Midbrain (tissue), 1 donor: ENCODE measurements at places on chromosomes 11 and 22.

DNA sequence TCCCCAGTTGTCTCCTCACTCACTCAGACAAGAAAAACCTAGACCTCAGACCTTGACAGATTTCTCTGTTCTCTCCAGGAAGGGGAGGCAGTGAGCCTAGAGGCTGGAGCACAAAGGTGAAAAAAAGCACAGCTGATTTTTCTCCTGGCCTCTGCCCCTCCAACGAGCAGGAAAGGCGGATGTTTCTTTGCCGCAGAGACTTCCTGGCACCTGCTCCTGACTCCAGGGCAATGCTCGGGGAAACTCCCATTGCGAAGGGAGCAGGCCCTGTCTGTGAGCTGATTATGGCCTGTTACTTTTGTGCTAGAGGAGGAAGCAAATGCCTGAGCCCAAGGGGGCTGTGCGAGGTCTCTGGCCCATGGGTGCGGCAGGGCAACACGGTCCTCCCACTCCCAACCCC is 25.4 kb downstream of the MS4A10 start:
- no peak for DNase-seq

GRCh38 chr11:113831314-113831713 is 44.1 kb downstream of the USP28 start:
- no peak for DNase-seq

DNA sequence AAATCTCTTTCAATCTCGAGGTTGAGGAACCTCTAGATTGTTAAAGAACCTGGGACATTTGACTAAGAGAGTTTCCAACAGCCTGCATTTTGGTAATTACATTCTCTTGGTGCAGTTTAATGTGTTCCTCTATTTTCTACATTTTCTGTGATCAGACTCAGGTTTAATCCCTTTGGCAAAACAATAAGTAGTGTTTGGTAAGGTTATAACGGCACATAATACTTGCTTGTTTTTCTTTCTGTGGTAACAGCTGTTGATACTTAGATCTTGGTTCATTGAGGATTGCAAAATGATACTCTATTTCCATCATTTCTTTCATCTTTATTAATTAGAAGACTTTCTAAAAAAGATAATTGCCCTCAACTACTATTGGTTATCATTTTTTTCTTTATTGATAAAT is 271.3 kb downstream of the SBF2 start:
- no peak for DNase-seq

- no peak for DNase-seq
Measured at GRCh38 chr11:63783925-63784592, 15.5 kb upstream of the ZFTA start.

GRCh38 chr11:62816557-62816956 is 11.3 kb upstream of the NXF1 start:
- no peak for DNase-seq

DNA sequence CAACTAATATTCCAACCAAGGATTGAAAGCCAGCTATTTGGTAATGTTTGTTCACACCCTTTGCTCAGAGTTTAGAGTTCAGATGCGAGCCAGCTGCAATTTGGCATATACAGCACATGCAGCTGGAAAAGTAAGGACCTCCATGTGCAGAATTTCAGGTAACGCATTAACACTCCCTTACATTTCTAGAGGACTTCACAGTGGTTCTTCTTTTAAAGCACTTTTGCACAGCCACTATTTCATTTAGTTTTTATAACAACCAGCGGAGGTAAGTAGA is 3.4 kb downstream of the POU2AF3 start:
- no peak for DNase-seq

- DNase-seq, result no peak
Measured at GRCh38 chr11:119359365-119360214, 13.1 kb upstream of the MFRP start.

GRCh38 chr11:113283881-113284280 is 30.5 kb upstream of the TTC12 start:
- no peak for DNase-seq

DNA sequence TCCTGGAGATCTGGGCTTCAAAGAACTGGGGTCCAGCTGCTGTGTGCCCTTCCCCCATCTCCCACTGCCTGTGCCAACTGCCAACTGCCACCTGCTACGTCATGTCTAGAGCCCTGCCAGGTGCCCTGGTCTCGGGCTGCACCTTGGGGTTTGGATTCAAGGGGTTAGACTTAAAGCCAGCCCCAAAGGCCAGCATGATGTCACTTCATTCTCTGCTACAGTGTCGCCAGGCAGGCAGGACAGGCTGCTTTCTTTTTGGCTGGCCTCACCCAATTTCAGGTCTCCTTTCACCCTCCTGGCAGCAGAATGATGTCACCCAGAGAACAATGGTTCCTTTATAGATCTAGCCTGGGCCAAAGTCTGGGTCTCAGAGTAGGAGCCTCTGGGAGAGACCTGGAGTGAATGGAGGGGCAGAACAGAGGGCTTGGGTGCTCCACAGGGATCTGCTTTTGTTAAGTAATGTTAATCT is 79.5 kb upstream of the CRYBB3 start:
- DNase-seq, result no peak

GRCh38 chr11:117717485-117718314 is 79.3 kb downstream of the DSCAML1 start:
- peak; percentile 90 for DNase-seq

DNA sequence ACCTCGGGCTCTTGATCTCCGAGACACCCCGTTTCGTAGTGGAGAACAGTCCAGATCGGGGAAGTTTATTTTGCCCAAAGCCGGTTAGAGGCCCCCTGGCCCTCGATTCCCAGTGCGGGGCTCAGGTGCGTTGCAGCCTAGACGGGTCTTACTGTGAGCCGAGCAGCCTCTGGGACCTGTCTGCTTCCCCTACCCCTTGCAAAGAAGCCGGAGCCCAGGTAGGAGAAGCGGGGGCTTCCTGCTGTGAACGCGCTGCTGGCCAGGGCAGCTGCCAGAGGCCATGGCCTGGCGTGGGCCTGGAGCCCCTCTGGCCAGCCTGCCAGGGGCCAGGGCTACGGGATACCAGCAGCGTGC is 621 bp downstream of the TSPO start:
- no peak for DNase-seq

DNA sequence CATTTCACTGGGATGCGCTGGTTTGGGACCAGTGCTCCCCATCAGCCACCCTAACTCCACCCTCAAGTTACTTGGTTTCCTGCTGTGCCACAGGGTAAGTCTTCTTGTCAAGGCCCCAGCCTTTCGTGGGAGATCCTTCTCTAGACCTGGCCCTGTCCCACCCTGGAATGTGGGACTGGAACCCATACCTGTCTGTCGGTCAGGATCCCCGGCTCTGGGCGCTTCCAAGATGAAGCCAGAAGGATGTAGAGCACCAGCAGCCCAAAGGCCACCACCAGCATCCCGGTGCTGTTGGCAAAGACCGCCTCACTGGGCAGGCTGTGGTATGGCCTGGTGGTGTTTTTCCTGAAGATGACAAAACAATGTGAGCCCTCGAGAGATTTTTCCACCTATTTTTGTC is 10.9 kb downstream of the CYB561A3 start:
- DNase-seq, result no peak

DNA sequence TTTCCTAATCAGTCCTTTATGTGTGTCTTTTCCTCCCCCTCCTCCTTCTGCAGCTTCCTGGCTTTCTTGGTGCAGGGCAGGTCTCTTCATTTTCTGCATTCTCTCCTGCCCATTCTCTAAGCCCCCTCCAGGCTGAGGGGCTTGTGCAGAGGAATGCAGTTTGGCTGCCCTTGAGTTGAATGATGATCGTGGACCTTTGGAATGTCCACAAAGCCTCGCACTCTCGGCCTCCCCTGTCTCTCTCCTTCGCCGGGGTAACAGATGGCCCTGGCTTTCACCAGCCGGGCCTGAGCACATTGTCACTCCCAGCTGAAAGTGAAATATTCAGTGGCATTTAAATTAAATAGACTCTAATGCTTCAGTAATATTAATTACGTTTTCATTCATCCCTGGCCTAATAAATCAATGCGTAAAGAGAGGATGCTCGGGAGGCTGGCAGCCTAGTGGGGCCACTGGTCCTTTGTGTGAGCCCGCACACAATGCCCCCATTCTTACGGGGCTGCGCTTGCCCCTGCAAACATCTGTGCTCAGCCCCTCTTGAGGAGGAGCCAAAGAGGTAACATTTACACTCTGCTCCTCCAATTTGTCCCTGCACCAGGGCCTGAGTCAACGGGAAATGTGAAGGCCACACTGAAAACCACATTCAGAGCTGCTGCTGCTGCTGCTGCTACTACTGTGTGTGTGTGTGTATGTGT is 64.9 kb upstream of the PAX6 start:
- no peak for DNase-seq

DNA sequence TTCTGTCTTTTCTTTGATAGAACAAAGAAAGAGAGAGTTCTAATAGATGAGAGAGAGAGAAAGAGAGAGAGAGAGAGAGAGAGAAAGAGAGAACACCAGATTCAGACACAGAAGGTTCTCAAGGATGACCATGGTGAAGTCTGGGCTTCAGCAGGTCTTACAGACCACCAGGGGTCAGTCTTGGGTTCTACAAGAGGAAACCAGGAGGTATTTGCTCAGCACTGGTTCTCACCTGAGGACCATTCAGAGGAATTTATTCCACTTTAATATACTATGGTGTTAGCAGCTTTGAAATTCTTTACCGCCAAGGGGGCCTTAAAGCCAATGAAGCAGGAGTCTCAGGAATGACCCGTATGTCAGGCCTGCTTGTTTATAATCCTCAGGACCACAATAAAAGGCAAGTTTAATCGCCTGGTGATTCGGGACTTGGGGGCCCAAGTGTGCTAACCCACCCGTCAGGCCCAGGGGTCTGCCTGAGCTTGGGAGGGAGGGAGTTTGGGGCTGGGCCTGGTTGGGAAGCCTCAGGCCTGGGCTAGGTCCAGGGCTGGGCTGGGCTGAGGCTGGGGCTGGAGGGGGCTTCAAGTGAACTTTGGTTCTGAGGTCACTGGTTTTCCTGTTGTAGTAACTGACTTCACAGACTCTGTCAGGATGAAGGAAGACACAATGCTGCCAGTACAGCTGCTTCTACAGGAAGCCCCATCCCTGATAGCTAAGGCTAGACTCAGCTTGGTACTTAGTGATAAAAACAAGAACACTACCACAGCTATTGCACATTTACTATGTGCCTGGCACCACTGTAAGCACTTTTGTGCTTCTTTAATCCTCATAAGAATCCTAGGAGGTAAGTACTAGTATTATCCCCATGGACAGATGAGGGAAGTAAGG is 179.2 kb upstream of the ZBED5 start:
- peak; percentile 65 for DNase-seq

- peak; percentile 56 for DNase-seq
Measured at GRCh38 chr11:93567401-93567895, 24.3 kb upstream of the SMCO4 start.

DNA sequence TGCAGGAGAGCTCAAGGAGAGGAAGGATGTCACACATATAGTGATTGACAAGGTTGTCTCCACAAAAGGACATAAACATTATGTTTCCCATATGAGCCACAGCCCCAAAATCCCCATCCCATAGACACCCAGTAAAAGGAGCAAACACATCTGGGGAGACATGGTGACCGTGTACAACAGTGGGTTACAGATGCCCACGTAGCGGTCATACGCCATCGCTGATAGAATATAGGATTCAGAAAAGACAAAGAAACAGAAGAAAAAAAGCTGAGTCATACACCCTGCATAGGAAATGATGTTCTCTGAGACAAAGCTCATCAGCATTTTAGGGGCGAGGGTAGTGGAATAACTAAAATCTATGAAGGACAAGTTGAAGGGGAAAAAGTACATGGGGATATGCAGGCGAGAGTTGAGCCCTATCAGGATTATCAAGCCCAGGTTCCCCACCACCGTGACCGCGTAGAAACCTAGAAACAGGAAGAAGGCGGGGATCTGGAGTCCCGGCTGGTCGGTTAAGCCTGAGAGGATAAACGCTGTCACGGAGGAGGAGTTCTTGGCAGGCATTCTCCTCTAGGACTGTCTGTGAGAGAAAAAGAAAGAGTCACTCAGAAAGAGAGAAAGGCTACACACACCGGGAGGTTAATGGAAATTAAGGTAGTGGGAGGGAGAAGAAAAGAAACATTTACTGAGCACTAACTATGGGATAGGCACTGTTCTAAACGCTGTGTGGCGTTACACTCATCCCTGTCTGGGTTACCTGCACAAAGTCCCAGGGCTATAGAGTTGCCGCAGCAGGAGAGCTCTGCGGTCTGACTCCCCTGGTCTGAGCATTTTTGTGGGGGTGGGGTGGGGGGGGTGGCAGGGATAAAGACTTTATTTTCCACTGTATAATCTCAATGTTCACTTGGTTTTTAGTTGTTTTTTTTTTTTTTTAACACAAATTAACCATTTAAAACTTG is 36.1 kb upstream of the OR8B8 start:
- DNase-seq, result no peak

DNA sequence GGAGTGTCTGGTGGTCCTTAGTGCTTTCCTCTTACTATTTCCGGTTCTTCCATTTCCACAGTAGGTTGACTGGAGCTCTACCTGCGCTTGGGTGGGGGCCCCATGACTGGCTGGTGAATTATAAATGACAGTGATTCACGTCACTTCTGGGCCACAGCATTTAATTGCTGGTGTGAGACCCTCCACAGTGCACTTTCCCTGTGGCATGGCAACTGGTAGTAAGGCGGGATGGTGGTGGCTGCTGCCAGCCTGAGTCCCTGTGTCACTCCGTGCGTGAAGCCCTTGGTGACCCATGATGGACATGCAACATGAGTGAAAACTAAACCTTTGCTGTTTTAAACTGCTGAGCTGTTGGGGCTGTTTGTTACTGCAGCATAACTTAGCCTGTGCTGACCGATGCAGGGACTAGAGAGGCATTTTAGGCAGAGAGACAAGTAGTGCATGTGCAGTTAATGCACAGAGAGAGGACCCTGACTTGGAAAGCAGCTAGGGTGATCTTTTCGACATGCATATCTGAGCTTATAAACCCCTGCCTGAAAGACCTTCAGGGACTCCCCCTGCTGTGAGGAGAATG is 3.1 kb downstream of the PRDM11 start:
- no peak for DNase-seq

GRCh38 chr11:11444027-11444803 is 91.2 kb upstream of the CSNK2A3 start:
- DNase-seq, result no peak

- DNase-seq, result peak; percentile 15
Measured at GRCh38 chr22:23212061-23213021, 32.0 kb downstream of the BCR start.

DNA sequence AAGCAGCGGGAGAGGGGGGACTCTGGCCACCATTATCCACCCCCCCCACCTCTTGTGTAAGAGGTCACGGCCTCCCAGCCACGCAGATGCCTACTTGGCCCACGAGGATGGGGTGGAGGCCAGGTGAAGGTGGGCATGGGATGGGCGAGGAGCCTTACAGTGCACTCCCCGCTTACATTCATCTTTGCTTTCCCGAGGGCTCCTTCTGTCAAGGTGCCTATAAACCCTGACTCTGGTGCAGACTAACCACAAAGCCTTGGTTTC is 13.1 kb downstream of the NPTXR start:
- DNase-seq, result no peak

GRCh38 chr11:76685831-76686230 is 15.3 kb upstream of the LRRC32 start:
- no peak for DNase-seq

DNA sequence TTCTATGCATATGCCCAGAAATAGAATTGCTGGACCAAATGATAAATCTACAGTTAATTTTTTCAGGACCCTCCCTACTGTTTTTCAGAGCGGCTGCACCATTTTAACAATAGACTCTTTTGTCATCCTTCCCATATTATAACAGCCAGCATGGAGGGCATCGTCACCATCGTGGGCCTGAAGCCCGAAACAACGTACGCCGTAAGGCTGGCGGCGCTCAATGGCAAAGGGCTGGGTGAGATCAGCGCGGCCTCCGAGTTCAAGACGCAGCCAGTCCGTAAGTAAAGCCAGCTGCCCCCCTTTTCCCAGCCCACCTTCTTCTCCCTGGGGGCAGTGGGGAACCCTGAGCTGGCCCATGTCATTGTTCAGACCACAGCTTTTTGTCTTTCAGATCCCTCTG is 79.5 kb upstream of the TTC12 start:
- DNase-seq, result peak; percentile 50

GRCh38 chr11:116972691-116973090 is 125.5 kb downstream of the SIK3 start:
- DNase-seq, result peak; percentile 56
